Omental fat pad (tissue), 4 donors: ENCODE measurements at places on chromosomes 7 and 10.

GRCh38 chr10:128046953-128047290, 79.3 kb downstream of the MKI67 start:
- DNase-seq = no peak

- no peak for DNase-seq
Measured at GRCh38 chr7:94249631-94250030, 145.1 kb upstream of the COL1A2 start.

- DNase-seq = no peak
Measured at GRCh38 chr7:70492625-70493024, 639.3 kb upstream of the GALNT17 start.

DNA sequence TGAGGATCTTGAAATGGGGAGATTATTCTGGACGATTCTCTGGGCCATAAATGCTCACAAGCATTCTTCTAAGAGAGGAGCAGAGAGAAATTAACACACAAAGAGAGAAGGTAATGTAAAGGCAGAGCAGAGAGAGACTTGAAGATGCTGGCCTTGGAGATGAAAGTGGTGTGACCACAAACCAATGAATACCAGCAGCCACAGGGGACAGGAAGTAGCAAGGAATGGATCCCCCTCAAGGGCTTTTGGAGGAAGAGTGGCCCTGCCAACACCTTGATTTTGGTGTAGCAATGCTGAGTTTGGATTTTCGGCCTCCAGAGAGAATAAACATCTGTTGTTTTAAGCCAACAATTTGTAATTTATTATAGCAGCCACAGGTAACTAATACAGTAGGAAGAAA, 1155.6 kb downstream of the TYW1 start:
- no peak for DNase-seq

DNA sequence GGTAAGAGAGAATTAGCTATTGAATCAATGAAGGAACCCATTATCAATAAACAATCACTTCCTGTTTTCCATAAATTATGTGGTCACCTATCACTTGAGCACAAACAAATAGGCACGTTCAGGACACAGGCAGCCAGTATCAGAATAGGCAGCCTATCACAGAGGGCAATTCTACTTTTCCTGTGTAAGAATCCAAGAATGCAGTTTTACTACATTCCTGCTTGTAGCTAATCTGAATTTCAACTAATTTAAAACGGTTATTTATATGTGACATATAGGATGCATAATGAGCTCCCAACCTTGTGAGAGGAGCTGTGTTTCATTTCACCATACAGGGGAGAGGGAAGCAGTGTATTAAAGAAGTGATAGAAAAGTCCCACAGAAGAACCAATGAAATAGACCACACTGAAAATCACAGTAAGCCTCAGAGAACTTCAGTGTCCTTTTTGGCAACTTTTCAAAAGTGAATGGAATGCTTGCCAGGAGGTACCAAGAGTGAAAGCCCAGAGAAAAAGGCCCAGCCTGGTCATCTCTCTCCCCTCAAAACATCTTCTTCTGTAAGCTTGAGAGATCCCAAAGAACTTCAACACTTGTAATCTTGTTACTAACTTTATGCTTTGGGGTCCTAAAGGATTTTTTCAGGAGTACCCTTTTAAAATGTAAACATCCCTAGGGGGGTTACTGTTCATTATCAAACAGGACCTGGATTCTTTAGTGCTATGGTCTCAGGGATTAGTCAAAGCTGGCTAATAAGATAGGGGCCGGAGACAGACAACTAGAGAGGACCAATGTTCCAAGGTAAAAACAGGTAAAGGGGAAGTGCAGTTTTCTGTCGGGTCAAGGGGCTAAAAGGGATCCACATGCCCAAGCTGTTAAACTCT, 1.3 kb downstream of the IMMP2L start:
- DNase-seq = no peak
